ENCODE measurements at places on chromosomes 13 and 19.

GRCh38 chr13:43374621-43375020, 351.2 kb downstream of the DNAJC15 start:
- DNase-seq, result no peak

- DNase-seq, result no peak
Observed at GRCh38 chr13:109671919-109672318, 114.5 kb downstream of the IRS2 start.

- no peak for DNase-seq
Observed at GRCh38 chr13:46748300-46748699, 48.7 kb downstream of the ESD start.

DNA sequence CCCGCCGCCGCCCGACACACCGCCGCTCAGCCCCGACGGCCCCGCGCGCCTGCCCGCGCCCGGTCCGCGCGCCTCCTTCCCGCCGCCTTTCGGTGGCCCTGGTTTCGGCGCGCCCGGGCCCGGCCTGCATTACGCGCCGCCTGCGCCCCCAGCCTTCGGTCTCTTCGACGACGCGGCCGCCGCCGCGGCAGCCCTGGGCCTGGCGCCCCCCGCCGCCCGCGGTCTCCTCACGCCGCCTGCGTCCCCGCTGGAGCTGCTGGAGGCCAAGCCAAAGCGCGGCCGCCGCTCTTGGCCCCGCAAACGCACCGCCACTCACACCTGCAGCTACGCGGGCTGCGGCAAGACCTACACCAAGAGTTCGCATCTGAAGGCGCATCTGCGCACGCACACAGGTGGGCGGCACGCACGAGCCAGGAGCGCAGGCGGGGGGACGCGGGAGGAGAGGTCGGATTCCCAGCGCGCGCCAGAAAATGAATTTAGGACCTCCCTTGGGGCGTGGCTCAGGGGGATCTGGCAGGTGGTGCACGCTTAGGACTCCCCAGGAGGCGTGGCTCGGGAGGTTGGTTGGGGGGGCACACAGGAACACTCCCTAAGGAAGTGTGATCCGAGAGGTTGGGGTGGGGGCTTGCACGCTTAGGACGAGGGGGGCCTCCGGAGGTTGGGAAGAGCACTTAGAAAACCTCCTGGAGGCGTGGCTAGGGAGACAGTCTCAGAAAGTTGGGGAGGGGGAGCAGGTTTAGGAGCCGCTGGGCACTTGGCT, 1.2 kb downstream of the KLF2 start:
- no peak for DNase-seq

- no peak for DNase-seq
Observed at GRCh38 chr13:39550931-39551330, 52.1 kb downstream of the LHFPL6 start.

GRCh38 chr19:45499196-45500180, 1.2 kb downstream of the PPM1N start:
- no peak for DNase-seq

- DNase-seq, result no peak
Observed at GRCh38 chr19:17200408-17201079, 14.6 kb upstream of the USE1 start.

GRCh38 chr13:87919956-87920355, 248.8 kb downstream of the SLITRK5 start:
- DNase-seq, result no peak

GRCh38 chr13:105552078-105552477, 983.4 kb downstream of the EFNB2 start:
- no peak for DNase-seq

- DNase-seq, result no peak
Observed at GRCh38 chr13:98972059-98972458, 5.8 kb downstream of the DOCK9 start.

- DNase-seq, result no peak
Observed at GRCh38 chr13:45441633-45442032, 23.1 kb upstream of the COG3 start.

GRCh38 chr13:79663977-79664636, 183.2 kb downstream of the NDFIP2 start:
- no peak for DNase-seq

DNA sequence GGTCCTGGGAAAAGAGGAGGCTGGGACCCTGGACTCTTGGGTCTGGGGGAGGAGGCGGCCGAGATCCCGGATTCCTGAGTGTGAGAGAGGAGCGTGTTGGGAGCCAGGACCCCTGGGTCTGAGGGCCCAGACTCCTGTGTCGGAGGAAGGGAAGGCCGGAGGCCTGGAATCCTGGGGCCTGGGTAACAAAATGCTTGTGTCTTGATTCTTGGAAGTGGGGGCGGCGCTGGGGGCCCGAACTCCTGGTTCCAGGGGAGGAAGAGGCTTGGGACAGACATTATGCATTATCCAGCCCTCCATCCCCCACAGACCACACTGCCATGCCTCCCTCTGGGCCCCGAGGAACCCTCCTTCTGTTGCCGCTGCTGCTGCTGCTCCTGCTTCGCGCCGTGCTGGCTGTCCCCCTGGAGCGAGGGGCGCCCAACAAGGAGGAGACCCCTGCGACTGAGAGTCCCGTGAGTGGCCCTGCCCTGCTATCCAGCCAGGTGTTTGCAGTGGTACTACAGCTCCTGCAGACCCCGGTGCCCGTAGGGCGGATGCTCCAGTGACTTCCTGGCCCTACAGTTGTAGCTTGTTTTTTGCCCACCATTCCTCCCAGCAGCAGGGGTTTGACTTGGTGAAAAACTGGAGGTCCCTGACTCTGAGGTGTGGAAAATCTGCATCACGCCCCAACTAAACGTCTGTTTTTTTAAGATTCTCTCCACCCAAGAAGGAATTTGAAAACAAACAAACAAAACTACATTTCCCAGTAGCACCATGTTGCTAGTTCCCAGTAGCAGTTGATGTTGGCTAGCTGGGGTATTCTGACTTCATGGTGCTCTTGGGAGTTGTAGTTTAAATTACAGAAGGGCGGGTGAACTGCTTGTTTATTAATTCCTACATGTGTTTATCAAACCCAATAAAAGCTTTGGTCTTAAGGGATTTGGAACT, 630 bp downstream of the NUCB1 start:
- no peak for DNase-seq

- DNase-seq, result no peak
Observed at GRCh38 chr19:31961191-31961590, 384.2 kb upstream of the ZNF507 start.

GRCh38 chr19:37346091-37346490, 24.8 kb upstream of the ZNF527 start:
- no peak for DNase-seq

GRCh38 chr19:2122982-2123381, 26.3 kb downstream of the IZUMO4 start:
- no peak for DNase-seq

DNA sequence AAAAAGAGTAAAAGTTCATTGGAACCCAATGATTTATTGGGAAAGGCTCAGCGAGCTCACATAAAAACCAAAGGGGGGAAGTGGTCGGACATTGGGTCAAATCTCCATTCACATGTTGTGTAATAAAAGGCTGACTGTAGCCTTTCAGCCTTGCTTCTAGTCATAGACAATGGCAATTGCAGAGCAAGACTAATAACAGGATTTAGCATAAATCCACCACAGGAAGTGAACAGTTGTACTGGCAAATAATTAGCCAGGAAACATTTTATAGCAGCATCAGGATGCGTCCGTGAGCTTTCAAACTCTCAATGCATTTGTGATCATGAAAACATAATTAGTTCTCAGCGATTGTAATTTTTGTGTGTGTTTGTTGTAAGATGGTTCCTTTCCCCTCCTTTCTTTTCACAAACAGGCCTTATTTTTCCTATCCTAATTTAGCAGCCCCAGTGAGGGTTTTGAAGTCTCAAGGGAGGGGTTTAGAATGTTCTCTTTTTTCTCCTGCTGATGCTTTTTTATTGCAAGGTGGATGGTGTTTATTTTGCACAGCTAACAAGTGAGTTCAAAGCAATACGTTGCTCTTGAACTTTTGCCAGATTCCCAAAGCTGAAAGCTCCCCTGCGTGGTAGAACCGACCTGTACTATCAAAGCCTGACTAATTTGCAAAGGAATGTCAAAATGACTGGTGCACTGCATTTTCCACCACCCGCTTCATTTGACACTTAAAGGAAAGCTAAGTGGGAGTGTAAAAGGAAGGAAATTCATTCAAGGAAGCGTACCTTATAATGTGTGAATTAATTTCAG, 105.6 kb downstream of the SPRY2 start:
- no peak for DNase-seq

GRCh38 chr19:16678498-16678897, 17.6 kb downstream of the TMEM38A start:
- no peak for DNase-seq
